ENCODE measurements at places on chromosomes 6 and 20.

DNA sequence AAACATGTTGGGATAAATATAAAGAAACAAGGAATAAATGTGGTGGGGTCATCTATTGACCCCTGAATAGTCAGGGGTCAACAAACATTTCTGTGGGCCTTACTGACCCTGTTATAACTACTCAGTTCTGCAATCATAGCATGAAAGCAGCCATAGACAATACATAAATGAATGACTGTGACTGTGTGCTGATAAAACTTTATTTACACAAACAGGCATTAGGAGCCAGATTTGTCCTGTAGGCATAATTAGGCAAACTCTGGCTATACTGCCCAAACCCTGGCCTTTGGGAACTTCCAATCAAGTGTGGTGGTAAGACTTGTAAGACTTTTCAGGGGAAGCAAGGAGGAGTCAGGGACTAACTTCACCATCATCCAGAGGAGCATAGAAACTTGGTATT lies 222.7 kb downstream of the KHDC1L start:
- no peak for DNase-seq

- DNase-seq, result no peak
Observed at GRCh38 chr6:43921039-43921438, 151.0 kb downstream of the VEGFA start.

GRCh38 chr20:53984356-53985149 lies 85.8 kb downstream of the BCAS1 start:
- DNase-seq, result peak; percentile 7

- no peak for DNase-seq
Observed at GRCh38 chr6:5089481-5090438, 4.6 kb downstream of the PPP1R3G start.

DNA sequence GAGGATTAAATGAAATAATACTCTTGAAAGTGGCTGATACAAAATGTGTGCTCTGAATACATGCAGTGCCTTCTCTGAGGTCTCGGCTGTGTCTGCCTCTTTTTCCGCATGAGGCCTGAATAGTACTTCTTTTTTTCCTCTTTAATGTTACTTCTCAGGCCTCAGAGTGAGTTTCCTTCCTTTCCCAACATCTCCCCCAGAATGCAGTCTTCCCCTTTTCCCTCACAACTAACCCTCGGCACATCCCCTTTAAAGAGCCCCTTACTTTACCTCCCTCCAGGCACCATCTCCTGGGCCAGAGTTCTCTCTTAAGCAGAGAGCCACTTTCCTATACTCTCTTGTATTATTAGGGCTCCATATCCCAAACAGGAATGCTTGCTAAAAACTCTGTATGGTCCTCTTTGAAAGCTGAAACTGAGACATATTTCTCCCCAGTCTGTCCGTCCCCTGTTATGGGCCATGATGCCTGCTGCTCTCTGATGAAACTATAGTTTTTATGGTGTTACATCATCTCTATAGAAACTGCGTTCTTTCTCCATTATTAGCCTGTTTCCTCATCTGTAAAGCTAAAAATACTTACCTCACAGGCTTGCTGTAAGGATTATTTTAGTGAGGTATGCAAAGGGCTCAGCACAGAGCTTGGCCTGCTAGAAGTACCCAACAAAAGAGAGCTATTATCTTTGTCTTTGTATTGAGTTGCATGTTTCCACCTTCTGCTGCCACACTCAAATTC lies 2.3 kb downstream of the PLAGL2 start:
- DNase-seq, result no peak
